Amygdala (tissue), 56 donors: ENCODE measurements at places on chromosomes 6 and 20.

- no peak for DNase-seq
Measured at GRCh38 chr6:80592436-80592835, 486.0 kb downstream of the BCKDHB start.

GRCh38 chr6:31794294-31794865 lies 1.2 kb downstream of the VARS1 start:
- no peak for DNase-seq

DNA sequence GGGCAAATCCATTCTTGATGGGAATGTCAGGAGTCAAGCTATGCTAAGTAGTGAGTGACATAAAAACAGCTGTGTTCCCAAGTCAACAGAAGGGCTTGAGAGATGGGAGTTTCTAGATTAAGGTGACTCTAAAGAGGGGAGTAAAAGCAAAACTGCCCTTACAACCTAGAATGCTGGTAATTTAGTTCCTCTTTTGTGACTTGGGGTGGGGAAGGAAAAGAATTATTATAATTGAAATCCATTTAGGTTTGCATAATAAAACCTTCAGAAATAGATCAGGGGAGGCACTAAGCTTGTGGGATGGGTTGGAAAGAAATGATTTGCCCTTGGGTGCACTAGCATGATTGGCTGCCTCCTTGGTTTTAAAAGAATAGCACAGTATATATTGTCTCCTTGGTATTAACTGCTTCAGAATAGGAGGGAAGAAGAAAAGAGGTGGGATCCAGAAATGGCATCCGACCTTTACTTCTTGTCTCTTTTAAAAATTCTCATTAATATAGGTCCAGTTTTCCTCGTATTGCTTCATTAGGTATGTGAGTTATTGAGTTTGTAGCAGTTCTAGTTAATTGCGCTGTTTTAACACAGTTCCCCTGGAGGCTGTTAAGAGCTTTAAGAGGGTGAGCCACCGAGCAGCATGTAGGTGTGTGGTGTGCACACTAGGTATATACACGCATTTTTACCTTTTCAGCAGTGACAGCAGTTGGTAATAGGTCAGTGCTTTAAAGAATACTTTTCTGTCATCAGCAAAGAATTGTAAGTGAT lies 95.3 kb upstream of the VSTM2L start:
- DNase-seq: no peak

- no peak for DNase-seq
Measured at GRCh38 chr20:45813489-45813888, 1.0 kb downstream of the UBE2C start.

DNA sequence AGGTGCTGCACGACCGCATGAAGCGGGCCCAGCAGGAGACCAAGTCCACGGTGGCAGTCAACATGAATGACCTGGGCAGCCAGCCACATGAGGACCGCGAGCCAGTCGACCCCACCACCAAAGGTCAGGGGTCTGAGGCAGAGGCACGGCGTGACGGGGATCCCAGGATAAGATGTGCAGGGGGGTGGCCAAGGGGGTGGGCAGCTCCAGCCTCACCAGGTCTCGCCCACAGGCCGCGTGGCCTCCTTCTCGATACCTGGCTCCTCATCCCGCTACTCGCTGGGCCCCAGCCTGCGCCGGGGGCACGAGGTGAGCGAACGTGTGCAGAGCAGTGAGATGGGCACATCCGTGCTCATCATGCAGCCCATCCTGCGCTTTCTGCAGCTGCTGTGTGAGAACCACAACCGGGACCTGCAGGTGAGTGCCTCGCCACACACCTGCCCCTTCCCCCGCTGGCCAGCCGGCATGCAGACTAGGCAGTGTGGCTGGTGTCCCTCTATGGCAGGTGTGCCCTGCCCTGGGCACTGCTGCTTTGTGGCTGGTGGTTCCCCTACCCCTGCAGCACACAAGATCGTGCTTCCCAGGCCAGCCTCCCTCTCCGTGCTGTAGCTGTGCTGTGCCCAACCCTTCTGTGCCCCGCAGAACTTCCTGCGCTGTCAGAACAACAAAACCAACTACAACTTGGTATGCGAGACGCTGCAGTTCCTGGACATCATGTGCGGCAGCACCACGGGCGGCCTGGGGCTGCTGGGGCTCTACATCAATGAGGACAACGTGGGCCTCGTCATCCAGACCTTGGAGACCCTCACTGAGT lies 25.9 kb downstream of the UQCC2 start:
- DNase-seq: no peak

GRCh38 chr20:2394411-2395055 lies 13.8 kb downstream of the TGM6 start:
- no peak for DNase-seq

- DNase-seq: no peak
Measured at GRCh38 chr20:10898552-10898951, 224.8 kb upstream of the JAG1 start.

- DNase-seq: no peak
Measured at GRCh38 chr6:144150710-144151657, 667 bp downstream of the STX11 start.
